ENCODE measurements at places on chromosomes 12 and 14.

GRCh38 chr14:58808828-58809227 lies 171.1 kb downstream of the DACT1 start:
- peak; percentile 66 for DNase-seq

GRCh38 chr12:132396657-132397056 lies 67.3 kb upstream of the GALNT9 start:
- DNase-seq: no peak

DNA sequence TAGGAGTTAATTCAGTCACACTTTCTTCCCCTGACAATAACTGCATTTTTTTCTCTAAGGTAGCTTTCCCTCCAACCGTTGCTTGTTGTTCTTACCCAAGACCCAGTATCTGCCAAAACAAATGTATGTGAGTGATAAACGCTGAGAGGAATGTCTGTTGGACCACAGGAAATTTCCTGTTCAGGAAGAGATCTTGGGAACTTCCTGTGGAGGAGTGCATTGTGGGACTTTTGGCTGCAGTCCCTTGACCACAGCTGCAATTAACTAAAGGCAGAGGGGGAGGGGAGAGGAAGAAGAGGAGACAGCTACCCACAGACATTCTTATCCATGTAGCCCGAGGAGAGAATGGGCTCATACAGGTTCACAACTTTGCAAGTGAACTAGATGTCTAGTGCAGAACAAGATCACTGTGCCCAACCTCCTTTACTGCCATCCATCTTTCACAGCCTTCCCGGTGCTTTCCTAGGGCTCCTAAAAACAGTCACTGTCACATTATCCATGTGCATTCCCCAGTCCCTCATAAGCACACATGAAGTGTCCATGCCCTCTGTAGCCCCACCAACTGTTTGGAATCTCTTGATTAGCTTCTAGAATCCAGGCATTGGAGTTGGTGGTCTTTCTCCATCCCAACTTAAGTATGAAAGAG lies 149.5 kb downstream of the ETV6 start:
- no peak for DNase-seq

GRCh38 chr14:95500772-95501401 lies 15.6 kb downstream of the SYNE3 start:
- no peak for DNase-seq

- DNase-seq: peak; percentile 17
Observed at GRCh38 chr12:25557830-25558436, 4.8 kb upstream of the LMNTD1 start.

DNA sequence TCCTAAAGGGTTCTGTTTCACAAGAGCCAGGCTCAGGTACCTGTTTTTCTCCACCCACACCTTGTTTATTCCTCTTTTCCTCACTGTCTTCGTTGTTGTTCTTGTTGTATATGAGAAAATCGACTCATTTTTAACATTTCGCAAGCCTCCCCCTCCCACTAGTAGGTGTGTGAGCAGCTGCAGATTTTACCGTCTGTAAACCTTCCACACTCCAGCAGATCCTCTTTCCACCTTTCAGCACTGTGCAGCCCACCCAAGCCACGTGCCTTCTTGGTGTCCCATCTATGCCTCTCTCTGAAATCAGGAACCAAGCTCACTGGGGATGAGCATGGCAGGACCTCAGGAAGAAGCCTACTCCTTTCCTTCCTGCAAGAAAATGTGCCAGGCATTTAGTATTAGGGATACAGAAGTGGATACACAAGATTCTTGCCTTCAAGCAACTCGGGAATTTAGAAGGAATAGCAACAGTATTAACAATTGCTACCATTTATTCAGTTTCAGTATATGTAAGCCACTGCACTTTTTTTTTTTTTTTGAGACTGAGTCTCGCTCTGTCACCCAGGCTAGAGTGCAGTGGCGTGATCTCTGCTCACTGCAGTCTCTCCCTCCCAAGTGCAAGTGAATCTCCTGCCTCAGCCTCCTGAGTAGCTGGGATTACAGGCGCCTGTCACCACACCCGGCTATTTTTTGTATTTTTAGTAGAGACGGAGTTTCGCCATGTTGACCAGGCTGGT lies 113.6 kb downstream of the CHST11 start:
- no peak for DNase-seq

DNA sequence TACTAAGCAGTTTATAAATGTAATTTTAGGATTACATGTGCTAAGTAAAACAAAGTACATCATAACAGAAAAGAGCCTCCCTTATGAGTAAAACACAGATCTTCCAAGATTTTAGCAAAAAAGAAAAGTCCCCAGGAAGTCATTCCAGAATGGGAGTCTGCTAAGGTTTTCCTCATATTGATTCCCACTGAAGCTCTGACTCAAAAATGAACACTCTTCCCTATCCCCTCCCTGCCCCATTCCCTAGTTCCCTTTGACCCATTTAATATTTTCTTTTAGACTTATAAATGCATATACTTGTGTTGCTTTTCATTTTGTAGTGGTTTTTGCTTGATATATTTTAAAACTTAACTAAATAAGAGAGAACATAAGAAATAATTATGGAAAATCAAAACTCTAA lies 40.1 kb downstream of the PTGER2 start:
- no peak for DNase-seq

- DNase-seq: no peak
Observed at GRCh38 chr14:101520621-101521472, 40.4 kb upstream of the DIO3 start.

DNA sequence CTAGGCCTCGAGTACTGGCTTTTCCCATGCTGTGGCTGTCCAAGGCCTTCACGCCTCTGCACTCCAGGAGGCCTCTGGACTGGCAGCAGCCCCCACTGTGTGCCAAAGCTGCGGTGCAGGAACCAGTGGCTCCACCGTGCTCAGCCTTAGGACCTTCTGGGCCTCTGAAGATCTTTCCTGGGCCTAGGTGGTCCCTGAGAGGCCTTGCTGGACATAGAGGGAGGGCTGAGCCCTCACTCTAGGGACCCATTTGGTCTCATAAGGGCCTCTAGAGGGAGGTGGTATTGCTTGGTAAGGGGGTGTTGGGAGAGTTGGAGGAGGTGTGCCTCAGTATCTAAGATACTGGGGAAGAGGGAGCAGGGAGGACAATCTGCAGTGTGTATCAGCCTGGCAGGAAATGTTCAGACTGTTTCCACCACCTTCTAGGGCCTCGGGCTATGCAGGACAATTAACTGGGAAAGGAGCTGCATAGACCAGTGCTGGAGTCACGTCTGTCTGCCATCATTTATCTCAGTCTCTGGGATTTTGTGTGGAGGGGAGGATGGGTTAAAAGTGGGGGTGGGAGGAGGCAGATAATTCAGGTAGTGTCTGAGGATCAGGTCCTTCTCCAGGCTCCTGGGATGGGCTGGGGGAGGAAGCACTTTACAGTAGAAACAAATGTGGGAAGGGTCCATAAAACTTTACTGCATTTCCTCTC lies 2.9 kb downstream of the HOXC5 start:
- no peak for DNase-seq

DNA sequence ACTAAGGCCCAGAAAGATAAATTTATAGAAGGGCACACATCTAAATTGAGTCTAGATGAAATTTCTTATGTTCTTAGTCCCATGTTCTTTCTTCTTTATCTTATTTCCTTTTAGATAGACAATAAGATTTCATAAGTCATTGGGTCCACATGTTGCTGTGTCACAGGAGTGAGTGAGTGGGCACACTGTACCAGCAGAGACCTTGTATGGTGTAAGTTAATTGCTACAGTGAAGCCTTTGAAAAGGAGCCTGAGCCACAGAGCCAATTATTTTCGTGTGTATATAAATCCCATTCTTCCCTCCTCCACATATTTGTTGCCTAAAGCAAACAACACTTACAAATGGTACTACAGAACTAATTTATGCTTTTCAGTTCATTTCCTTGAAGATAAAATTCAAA lies 79.1 kb downstream of the GRIP1 start:
- DNase-seq: no peak

DNA sequence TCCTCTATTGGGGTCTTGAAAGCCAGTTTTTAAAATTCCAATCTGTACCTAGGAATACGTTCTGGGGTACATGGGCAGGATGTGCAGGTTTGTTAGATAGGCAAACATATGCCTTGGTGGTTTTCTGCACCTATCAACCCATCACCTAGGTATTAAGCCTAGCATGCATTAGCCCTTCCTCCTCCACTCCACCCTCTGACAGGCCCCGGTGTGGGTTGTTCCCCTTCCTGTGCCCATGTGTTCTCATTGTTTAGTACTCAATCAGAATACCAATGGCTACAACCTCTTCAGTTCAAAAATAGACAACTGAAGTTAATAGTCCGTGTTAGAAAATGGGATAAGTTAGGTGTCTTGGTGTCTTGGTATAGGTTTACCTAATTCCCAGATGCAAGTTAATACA lies 3.4 kb downstream of the NTS start:
- DNase-seq: no peak

GRCh38 chr12:43883311-43883710 lies 47.4 kb downstream of the TMEM117 start:
- no peak for DNase-seq

DNA sequence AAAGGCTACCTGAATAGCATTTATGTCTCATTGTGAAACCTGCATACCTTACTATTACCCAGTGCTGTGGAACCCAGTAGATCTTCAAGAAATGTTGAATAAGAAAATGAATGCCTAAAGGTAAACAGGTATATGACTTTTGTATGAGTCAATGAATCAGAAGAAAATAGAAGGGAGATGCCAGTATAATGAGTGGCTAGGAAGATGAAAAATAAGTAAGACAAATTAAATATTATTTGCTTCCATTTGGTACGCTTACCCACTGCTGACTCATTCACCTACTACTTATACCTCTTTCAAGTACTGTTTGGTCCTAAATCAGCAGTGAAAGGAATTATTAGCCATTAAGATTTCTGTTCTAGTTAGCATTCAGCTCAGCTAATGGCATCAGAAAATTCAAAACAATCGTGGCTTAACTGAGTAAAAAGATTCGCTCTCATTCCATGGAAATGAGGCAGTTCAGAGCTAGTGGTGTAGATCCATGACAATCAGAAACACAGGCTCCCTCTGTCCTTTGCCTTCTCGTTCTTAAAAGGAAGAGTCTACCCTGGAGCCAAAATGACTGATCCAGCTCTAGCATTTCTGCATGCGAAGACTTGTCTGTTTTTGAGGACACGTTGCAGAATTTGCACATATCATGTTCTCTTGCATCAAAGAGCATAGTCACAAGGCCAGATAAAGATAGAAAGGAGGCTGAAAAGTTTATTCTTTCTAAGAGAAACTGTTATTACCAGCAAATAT lies 705.8 kb upstream of the USP15 start:
- no peak for DNase-seq

DNA sequence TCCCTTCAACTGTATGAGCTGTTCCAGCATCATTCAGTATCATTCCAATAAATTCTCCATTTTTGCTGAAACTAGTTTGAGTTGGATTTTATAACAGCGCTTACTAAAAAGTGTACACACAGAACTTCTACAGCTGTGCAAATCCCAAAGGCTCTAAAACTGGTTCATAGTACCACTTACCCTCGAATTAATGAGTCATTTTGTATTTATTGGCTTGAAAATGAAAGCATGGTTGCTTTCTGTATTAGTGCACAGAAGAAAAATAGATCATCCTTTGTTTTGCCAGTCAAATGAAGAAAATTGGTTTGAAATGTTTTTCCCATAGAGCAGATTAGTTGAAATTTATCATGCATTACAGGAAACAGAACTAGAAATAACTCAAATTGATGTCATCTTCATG lies 268.3 kb upstream of the CPNE8 start:
- no peak for DNase-seq

DNA sequence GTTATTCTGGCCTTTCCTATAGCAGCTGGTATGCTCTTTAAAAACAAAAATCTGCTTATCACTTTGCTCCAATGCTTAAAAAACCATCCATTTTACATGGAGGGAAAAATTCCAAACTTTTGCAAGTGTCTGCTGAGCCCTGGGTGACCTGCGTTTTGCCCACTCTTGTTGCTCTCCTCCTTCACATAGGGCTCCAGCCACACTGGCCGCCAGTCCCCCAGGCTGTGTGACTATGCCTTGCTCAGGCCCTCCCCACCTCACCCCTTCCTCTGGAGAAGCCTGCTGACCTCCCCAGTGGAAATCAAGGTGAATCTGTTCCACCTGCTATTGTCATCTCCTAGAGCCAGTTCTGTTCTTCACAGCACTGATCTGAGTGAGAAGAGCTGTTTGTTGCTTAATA lies 126.9 kb downstream of the SLC25A47 start:
- DNase-seq: no peak

- no peak for DNase-seq
Observed at GRCh38 chr14:88069677-88070076, 64.7 kb downstream of the GPR65 start.

- DNase-seq: peak; percentile 5
Observed at GRCh38 chr12:100576331-100577036, 3.0 kb downstream of the GAS2L3 start.

- DNase-seq: no peak
Observed at GRCh38 chr12:26009593-26009992, 51.1 kb downstream of the RASSF8 start.

DNA sequence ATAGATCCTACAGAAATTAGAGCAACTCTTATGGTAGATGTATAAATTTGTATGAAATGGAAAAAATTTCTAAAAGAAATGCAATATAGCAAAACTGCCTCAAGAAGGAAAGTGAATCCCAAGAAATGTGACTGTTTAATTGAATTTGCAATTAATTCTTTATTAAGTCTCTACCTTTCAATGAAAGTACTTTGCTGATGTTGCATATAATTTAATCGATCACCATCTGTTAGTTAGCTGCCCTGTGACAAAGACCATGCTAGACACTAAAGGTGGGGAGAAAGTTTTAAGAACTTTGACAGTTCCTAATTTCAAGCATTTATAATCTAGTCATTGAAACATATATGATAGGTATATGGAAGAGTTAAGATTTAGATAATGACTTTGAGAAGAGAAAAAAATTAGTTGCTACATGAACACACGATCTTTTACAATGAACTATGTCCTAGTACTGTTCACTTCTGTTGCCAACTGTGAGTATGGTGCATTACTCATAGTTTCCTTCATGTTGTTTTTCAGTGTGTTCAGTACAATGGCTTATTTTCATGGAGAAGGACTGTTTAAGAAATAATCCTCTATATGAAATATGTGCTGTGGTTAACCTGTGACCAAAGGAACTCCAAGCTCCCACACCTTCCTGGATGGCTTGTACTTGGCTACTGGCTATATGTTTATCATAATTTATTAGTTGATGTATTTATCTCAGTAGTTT lies 128.4 kb downstream of the METTL25 start:
- no peak for DNase-seq

GRCh38 chr12:76637807-76638206 lies 78.2 kb upstream of the OSBPL8 start:
- no peak for DNase-seq
